ENCODE measurements at places on chromosomes 5 and 9.

DNA sequence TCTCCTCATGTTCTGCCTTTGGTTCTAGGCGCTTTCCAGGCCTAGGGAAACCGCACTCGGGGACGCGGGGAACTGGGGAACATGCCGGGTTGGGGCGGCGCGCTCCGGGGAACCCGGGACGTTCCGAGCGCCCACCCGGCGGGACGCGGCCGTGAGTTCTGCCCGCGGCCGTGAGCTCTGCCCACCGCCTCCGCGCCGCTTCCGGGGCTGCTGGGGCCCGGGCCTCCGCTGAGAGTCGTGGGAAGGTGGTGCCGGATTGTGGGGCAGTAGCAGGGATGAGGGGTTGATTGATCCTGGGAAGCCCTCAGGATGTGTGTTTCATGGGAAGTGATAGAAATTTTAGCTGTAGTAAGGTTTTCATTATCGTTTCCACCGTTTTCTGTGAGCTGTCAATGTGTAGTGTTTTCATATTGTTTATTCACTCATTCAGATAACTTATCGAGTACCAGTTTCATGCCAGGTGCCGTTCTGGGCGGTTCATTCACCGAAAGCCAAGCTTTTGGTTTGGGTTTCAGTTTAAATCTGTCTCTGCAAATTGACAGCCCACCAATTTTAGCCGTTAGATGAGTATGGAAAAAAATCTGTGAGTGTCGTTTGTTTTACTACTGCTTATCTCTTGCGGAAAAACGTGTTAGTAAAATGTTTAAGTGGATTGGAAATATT lies 657 bp downstream of the MTRR start:
- DNase-seq: peak; percentile 47

DNA sequence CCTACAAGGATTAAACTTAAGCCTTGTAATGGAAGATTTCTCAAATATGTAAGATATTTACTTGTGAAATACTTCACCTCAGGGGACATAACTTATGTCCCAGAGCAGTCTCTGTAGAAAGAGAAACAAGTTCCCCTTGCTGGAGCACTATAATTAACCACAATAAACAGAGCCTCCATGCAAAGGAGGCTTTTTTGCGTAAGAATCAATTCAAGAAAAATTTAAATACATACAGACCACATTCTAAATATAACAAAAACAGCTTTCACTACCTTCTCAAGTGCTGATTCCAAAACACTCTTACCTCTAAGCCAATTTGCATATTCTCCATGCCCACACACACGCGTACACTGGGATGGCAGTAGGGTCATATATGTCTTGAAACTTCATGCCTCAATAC lies 30.7 kb upstream of the CCNB1 start:
- peak; percentile 64 for DNase-seq

GRCh38 chr9:95796029-95796428 lies 79.5 kb upstream of the ERCC6L2 start:
- no peak for DNase-seq

DNA sequence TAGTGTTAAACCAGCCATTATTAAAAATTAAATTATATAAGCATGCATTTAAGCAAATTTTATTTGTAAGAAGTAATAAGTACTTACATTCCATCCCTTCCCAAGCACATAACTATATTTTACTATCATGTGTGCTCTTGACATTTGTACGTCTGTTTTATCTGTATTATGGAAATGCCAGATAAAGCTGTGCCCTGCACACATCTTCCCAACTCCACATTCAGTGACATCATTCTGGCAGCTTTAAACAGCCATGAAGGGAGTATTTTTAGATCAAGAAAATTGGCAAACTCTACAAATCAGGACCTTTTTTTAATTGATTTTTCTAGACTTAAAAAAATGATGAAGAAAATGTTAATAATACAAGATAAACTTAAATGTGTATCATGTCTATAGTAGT lies 131.1 kb downstream of the WDR41 start:
- no peak for DNase-seq

- DNase-seq: no peak
These were observed 1188.1 kb downstream of the DTWD2 start for GRCh38 chr5:117800261-117800660.

GRCh38 chr9:109908459-109909390 lies 128.7 kb downstream of the PALM2AKAP2 start:
- peak; percentile 60 for DNase-seq

DNA sequence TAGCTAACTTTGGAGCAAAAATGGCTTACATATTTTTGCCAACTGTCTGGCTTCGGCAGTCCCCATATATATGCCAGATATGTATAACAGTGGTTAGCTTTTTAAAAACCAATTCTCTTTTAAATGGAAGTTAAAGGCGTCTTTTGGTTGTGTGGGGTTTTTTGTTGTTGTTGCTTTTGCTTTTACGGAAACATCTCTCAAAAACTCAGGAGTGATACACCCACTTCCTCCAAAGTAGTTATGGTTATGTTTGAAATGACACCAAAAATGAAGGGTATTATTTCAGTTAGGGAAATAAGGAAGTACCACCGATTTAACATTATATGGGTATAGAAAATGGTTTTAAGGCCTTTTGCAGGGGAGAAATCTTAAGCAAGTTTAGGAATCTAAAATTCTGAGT lies 2.3 kb downstream of the CNOT8 start:
- peak; percentile 19 for DNase-seq

DNA sequence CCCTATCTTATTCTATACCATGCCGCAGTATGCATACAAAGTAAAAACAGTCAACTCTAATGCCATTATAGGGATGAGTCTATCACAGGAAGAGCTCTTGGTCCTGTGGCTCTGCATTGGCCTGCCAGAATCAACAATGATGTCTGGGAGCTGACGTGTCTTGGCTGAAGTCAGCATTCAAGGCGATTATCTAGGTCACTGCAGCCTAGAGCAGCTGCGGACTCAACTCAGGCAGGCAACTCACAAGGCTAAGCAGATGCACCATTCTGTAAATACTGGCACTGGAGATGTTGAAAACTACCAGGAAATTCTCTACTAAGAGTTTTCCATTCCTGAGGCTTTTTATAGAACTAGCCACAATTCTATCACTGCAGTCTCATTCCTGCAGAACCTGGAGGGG lies 13.3 kb downstream of the SPATA9 start:
- no peak for DNase-seq
